ENCODE measurements at places on chromosomes 16 and 17. TPM values are rescaled to one million over a fixed set of nuclear protein-coding genes. Genes with fewer than 3 reads are reported as not detected.

- no peak overlapping the region for H3K4me3 ChIP-seq
- H3K4me1 ChIP-seq, result peaks cover 27% of the 10 kb centered on the region
- H3K27ac ChIP-seq, result no peak overlapping the region
- H3K27me3 ChIP-seq, result no peaks in the 10 kb centered on the region
- H3K36me3 ChIP-seq, result no peaks in the 10 kb centered on the region
Measured at GRCh38 chr17:47288531-47289116, 35.0 kb downstream of the ITGB3 start.

GRCh38 chr16:75062976-75063346, 53.6 kb downstream of the LDHD start:
- DNase-seq, result no peak
- no peaks in the 10 kb centered on the region for H3K27me3 ChIP-seq
- no peaks in the 10 kb centered on the region for H3K36me3 ChIP-seq
- peak overlapping the region; percentile 86 for H3K27ac ChIP-seq

GRCh38 chr17:2292100-2292499, 11.5 kb downstream of the SMG6 start:
- no peak overlapping the region for H3K27ac ChIP-seq
- H3K27me3 ChIP-seq, result no peaks in the 10 kb centered on the region
- peaks cover 13% of the 10 kb centered on the region for H3K4me1 ChIP-seq
- no peak for DNase-seq
- no peak overlapping the region for H3K4me3 ChIP-seq

DNA sequence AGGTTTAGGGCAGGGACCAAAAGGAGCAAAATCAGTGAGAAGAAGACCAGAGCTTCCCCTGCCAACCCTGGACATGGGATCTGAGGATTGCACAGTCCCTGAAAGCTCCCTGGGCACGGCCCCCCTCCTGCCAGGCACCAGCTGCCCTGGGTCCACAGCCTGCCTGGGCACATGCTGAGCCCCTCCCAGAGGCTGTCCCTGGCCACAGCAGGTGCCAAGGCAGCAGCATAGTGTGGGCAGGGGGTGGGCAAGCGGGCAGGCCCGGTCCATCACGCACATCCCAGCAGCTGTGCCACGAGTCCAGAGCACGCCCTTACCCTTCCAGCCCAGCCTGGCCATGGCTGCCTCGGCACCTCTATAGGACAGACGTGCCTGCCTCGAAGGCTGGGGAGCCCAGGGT, 12.7 kb downstream of the SCN4A start:
- H3K27ac ChIP-seq, result no peak overlapping the region
- H3K27me3 ChIP-seq, result no peaks in the 10 kb centered on the region
- peaks cover 14% of the 10 kb centered on the region for H3K4me1 ChIP-seq
- H3K4me3 ChIP-seq, result no peak overlapping the region
- H3K36me3 ChIP-seq, result no peaks in the 10 kb centered on the region

DNA sequence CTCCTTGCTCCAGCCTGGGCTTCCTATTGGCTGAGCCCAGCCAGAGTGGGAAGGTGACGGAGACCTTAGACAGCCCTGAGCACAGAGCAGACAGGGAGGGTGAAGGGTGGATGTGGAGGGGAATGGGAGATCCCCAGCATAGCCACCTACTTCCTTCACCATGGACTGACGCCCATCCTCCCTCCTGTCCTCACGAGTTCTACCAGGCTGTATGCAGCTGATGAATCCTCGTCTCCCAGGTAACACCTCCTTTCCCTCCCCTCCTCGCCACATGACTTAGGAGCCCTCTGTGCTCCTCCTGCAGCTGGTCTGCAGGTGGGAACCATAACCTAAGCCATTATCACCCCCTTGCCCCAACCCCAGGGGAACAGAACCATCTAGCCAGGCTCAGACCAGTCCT, 9.0 kb upstream of the CRHR1 start:
- H3K27ac ChIP-seq, result no peak overlapping the region
- H3K27me3 ChIP-seq, result peaks cover 95% of the 10 kb centered on the region

- H3K27ac ChIP-seq, result no peak overlapping the region
- no peak overlapping the region for H3K4me3 ChIP-seq
- DNase-seq, result no peak
- no peaks in the 10 kb centered on the region for H3K27me3 ChIP-seq
- H3K36me3 ChIP-seq, result peaks cover 29% of the 10 kb centered on the region
Measured at GRCh38 chr17:63382826-63383225, 63.3 kb downstream of the CYB561 start.

DNA sequence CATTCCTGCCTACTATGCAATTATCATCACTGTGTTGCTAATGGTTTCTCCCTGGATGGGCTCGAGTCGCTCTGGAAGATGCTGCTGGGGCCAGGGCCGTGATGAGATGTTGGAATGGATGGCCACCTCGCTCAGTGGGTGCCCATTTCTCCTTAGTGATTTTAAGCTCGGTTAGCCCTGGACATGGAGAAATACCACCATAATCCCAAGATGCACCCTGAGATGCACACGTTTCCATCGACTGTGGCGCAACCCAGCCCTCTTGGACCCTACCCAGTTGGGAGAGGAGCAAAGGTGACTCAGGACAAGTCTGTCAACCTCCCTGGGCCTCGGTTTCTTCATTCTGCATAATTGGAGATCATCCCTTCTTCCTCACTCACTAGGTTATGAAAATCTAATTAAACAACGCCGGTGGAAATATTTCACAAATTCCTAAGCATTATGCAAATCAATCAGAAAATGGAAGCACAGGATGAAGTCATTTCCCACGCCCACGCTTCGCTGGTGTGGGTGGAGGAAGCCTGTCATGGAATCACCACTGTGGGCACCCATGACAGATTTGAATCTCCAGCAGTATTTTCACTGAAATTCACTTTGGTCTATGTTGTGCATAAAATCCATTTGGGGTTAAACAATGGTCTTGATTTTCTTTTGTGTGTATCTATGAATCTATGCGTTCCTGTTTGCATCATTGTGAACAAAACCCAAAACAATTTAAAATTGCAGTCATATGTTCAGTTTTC, 195.2 kb downstream of the AXIN2 start:
- no peak overlapping the region for H3K4me3 ChIP-seq
- H3K36me3 ChIP-seq, result no peaks in the 10 kb centered on the region
- no peak overlapping the region for H3K27ac ChIP-seq
- DNase-seq, result no peak

GRCh38 chr16:31869511-31870201, 4.0 kb upstream of the ZNF267 start:
- no peak overlapping the region for H3K27ac ChIP-seq
- H3K27me3 ChIP-seq, result peaks cover 3% of the 10 kb centered on the region
- no peak overlapping the region for H3K4me3 ChIP-seq
- peak; percentile 49 for DNase-seq
- no peaks in the 10 kb centered on the region for H3K36me3 ChIP-seq
- peaks cover under 1% of the 10 kb centered on the region for H3K4me1 ChIP-seq

DNA sequence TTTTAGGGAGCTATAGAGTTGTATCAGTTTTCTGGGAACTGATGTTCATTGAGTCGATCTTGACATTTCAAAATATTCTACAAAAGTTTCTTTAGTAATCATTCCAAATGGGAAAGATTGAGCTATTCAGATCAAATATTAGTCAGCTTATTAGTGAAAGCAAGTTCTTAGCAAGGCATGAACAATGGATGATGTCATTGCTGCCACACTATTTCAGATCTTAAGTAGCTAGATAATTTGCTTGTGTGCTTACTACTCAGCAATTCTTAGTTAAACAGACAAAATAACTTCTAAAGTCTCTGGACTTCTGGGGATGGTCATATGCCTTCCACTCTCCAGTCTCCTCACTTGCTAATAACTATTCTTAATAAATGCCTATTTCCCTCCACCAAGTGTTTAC, 69.0 kb upstream of the CDH8 start:
- H3K4me1 ChIP-seq, result no peaks in the 10 kb centered on the region
- H3K4me3 ChIP-seq, result no peak overlapping the region
- H3K27ac ChIP-seq, result no peak overlapping the region
- no peaks in the 10 kb centered on the region for H3K36me3 ChIP-seq

GRCh38 chr16:12518241-12519175, 285.2 kb downstream of the CPPED1 start:
- H3K4me1 ChIP-seq, result peaks cover 17% of the 10 kb centered on the region
- no peak overlapping the region for H3K4me3 ChIP-seq
- no peak for DNase-seq
- no peaks in the 10 kb centered on the region for H3K27me3 ChIP-seq
- H3K27ac ChIP-seq, result no peak overlapping the region

GRCh38 chr17:79532107-79532790, 78.6 kb downstream of the RBFOX3 start:
- no peaks in the 10 kb centered on the region for H3K4me1 ChIP-seq
- H3K36me3 ChIP-seq, result no peaks in the 10 kb centered on the region
- H3K27ac ChIP-seq, result no peak overlapping the region
- H3K27me3 ChIP-seq, result peaks cover 98% of the 10 kb centered on the region
- DNase-seq, result no peak

- no peaks in the 10 kb centered on the region for H3K27me3 ChIP-seq
- no peak overlapping the region for H3K4me3 ChIP-seq
- no peak overlapping the region for H3K27ac ChIP-seq
- H3K4me1 ChIP-seq, result no peaks in the 10 kb centered on the region
- no peak for DNase-seq
Measured at GRCh38 chr16:4755687-4756086, 11.3 kb downstream of the ZNF500 start.

GRCh38 chr16:88768071-88768783, 16.8 kb downstream of the PIEZO1 start:
- DNase-seq, result no peak
- H3K27ac ChIP-seq, result no peak overlapping the region
- H3K4me1 ChIP-seq, result peaks cover 94% of the 10 kb centered on the region

DNA sequence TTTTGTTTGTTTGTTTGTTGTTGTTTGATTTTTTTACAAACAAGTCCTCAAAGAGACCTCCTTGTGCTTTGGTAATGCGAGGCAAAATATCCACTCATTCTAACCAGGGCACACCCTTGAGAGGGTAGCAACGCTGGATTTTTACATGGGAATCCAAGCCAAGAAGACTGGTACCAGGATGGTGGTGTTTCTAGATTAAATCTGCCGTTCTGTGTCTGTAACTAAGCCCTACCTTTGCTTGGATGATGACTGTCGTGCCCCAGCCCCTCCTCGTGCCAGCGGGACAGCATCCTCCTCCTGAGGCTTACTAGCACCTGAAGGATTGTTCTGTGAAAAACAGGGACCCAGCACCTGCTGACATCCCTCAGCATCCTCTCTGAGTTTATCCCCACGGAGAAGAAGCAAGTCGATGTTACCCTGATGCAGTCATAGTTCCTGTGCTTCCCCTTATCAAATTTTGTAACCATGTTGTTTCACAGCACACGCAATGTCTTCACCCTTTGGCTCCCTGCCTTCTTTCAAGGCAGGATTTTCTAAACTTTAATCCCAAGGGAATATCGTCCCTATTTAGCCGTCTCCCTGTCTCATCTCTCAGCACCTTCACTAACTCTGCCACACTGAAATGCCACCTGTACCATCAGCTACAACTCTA, 5.1 kb upstream of the HSBP1 start:
- DNase-seq, result no peak
- peaks cover 30% of the 10 kb centered on the region for H3K4me1 ChIP-seq
- no peaks in the 10 kb centered on the region for H3K36me3 ChIP-seq
- no peaks in the 10 kb centered on the region for H3K27me3 ChIP-seq
- peak overlapping the region; percentile 46 for H3K27ac ChIP-seq
- peak overlapping the region; percentile 11 for H3K4me3 ChIP-seq

ASIC2 gene
- total RNA-seq, result 1.2 TPM

FBF1 gene
- total RNA-seq, result 22.5 TPM

NLRC3 gene
- not detected for total RNA-seq

SCNN1B gene
- 0.57 TPM for total RNA-seq

SCGB1C2 gene
- total RNA-seq, result not detected
